ENCODE measurements at places on chromosomes 5 and 9. TPM values are rescaled to one million over a fixed set of nuclear protein-coding genes. Genes with fewer than 3 reads are reported as not detected.

GRCh38 chr9:35179347-35180280 lies 17.8 kb downstream of the UNC13B start:
- no peak for DNase-seq

GRCh38 chr5:131260895-131261294 lies 3.0 kb upstream of the CDC42SE2 start:
- no peak for DNase-seq

DNA sequence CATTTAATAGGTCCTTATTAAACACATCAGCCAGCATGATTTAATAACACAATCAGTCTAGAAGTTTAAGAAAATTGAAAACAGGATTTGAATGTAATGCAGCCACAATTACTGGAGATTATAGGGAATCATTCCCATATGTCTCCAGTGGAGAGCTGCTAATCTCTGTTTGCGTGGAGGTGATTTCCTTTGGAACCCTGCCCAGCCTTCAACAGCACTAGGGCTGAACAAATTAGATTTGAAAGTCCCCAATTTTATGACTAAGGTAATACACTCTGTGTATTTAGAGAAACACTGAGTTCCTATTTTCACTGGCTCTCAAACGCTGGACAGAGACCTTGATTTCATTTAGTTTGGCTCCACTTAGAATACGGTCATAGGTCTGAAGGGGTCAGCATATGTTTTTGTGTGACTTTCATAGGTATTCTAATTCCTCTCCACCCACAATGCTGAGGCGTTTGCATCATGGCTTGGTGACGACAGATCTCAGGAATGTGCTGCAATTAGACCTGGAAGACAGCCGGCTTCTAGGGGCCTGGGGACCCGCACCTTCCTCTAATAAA lies 508.3 kb downstream of the EBF1 start:
- DNase-seq = no peak

DNA sequence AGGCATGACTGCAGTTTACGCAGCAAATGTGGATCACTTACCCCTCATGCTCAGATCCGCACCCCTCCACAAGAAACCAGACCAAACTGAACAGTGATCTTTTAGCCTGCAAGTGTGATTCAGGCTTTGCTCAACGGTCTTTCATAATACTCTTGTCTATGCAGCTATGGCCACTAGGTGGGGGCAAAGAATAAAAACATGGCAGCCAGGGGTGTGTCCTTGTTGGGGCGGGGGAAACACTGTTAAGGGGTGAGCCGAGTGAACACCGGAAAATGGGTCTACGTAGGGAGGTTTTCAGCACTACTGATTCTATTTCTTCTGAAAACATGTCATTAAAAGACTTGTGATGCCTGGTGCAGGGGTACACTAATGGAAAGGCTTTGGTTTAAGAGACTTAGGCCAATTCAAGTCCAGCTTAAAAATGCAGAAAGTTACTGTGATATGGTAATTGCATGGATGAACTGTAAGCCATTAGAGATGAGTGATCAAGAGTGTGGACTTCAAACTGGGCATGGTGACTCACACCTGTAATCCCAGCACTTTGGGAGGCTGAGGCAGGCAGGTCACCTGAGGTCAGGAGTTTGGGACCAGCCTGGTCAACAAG lies 49.9 kb upstream of the GPR151 start:
- DNase-seq = no peak

Gene ETF1
- total RNA-seq = 88.3 TPM

Data from osteocyte (in vitro differentiated cells).